ENCODE measurements at places on chromosomes 4 and X.

DNA sequence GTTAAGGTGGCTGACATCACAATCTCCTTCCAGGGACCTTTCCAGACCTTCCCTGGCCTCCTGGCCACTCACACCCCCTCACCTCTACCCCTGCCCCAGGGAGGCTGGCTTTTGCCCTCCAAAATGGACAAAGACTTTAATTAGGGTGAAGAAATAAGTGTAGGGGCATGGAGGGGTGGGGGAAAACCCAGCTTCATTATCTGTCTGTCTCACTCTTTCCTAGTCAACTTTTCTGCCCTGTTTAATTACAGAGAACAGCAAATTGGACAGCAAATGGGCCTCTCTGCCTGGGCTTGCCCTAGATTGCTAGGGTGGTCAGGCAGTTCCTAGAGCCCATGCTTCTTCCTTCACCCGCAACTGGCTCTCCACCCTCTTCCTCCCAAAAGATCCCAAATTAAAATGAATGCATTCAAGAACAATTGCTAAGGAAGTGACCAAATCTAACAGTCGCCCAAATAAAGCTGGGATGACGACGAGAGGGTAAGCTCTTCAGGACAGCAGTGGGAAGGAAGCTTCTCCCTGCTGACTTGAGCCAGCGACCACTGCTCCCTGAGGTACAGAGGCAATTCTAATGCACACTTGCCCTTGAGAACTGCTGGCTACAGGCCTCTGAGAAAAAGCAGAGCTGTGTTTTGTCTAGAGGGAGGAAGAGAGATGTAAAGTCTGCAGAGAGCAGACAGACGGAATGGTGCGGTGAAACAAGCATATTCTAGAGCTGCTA, 12.4 kb downstream of the RAI2 start:
- DNase-seq, result no peak

DNA sequence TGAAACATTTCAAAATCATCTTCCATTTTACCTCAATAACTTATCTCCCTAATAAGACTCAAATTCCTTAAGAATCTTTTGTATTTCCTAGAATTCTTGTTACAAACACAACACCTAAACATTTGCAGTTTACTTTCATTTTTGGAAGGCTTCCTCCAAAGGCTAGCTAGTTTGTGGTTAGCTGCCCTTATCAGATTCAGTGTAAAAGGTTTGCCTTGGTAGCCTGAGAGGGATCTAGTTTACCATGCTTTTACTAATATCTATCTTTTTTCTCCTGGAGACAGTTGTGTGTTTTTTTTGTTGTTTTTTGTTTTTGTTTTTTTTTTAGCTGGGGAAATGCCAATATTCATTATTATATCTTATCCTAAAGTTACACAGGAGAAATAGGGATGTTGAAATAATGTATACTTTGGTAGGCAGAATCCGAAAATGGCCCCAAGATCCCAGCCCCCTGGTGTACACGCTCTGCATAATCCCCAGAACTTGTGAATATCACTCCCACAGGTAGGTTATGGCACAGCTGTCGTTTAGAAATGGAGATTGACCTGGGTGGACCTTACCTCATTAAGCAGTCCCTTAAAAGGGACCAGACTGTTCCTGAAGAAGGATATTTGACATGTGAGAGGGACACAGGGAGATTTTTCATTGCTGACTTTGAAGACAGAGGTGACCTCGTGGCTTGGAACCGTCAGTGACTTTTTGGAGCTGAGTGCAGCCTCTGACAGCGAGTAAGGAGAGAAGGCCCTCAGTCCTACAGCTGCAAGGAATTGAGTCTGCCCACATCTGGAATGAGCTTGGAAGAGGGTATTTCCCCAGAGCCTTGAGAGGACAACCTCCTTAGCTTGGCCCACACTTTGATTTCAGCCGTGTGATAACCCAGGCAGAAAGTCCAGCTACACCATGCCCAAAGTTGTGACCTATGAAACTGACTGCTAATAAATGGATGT, 33.4 kb downstream of the SEPTIN11 start:
- DNase-seq, result no peak

DNA sequence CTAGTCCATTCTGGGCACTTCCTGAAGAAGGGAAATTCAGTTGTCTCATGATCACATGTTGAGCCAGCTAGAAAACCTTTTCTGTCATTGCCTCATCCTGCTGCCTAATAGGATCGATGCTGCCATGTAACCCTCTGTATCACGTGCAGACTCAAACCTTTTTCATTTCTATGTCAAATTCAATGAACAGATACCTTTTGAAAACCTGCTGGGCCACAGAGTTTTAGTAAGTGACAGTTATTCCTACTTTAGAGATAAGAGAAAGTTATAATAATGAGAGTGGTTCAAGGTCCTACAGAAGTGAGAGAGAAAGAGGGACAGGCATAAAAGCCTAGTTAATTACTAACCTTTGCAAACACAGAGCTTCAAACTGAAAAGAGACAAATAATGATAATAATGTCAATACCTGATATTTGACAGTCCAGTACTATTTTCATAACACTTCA, 46.0 kb downstream of the MAOA start:
- DNase-seq, result no peak

DNA sequence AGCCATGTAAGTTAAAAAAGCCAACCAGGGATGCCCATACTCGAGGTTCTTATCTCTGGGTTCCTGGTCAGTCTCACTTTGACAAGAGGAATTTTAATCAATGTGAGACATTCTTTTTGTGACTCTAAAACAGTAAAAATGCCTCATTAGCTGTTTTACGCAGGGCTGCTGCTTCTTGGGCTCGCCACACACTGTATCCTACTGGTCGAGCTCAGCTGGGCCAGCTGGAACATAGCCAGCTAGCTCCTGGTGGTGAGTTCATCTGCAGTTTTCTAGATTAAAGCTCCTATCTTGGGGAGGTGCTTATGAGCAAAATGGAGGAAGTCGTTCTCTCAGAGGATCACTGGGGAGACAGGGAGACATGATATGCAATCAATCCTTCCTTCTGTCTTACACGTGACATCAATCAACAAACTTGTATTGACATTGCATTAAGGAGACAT, 55.9 kb upstream of the LEF1 start:
- DNase-seq, result no peak

- no peak for DNase-seq
Measured at GRCh38 chr4:151865744-151866591, 105.2 kb upstream of the GATB start.

- DNase-seq, result no peak
Measured at GRCh38 chr4:26819478-26820095, 41.1 kb upstream of the STIM2 start.

DNA sequence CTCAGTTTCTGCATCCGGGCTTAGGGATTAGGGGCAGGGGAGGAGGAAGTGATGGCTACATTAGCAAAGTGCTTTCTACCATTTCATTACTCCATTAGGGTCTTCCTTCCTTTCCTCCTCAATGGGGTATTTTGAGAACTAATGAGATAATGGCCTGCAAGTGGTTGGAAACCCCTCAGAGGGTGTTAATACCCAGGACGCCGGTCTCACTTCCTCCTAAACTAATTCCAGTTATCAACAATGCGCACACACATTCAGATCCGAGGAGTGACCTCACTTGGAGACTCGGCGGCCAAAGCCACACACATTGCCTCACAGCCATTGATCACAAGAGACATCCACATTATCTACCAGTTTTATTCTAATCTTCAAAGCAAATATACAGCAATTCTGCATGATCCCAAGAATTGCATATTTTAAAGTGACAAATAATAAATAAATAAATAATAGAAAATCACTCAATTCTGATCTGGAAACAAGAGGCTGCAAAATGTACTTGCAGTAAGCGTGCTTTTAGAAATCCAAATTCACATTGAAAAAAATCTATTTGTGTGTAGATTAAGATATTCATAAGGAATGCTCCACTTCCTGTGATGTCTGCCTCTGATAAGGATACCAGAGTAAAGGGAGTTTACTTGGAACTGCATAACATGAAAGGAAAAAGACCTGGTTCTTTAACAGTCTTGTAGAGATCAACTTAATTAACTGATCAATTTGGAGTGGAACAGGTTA, 329.1 kb downstream of the FBXW7 start:
- no peak for DNase-seq

DNA sequence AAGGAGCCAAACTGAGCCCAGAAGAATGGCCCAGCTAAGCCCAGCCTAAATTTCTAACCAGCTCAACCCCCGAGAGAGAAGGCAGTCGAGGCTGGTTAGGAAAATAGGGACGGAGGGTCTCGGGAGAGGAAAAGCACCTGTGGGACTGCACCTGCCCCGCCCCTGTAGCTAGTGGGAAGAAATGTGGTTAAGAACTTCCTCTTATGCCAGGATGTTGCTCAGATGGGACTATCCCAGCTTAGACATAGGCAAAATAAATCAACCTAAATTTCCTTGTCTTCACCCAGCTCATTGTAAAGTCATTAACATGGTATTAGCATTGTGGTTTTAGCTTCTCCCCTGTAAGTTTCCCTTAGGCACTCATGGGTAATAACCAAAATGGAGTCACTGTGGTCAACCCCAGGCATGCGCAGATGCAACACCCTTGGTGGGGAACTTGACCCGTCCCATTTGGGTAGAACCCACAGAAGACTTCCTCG, 86.8 kb downstream of the ZNF718 start:
- no peak for DNase-seq

GRCh38 chrX:39883666-39884065, 214.1 kb downstream of the BCOR start:
- no peak for DNase-seq

- no peak for DNase-seq
Measured at GRCh38 chr4:74228691-74229640, 71.0 kb downstream of the MTHFD2L start.

DNA sequence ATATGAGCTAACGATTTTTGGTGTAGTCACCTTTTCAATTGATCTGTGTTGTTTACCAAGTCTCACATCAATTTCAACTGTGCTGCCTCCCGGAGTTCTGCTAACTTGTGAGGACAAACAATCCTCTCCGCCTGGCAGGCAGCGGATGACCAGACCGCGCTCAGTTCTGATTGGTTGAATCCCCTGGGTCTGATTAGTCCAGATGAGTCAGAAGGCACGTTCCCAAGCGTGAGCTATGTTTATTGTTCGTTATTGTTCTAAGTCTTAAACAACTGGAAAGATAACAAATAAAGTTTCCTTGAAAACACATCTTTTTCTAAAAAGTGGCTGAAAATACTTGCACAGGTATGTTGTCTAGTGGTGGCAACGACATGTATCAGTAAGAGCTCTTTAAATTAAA, 37.9 kb upstream of the TRPC3 start:
- no peak for DNase-seq

DNA sequence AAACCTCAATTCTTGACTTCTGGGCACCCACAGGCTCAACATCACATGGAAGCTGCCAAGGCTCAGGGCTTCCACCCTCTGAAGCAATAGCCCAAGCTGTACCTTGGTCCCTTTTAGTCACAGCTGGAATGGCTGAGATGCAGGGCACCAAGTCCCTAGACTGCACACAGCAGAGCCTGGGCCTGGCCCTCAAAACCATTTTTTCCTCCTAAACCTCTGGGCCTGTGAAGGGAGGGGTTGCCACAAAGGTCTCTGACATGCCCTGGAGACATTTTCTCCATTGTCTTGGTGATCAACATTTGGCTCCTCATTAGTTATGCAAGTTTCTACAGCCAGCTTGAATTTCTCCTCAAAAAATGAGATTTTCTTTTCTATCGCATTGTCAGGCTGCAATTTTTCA, 382.7 kb upstream of the RASGEF1B start:
- DNase-seq, result no peak

DNA sequence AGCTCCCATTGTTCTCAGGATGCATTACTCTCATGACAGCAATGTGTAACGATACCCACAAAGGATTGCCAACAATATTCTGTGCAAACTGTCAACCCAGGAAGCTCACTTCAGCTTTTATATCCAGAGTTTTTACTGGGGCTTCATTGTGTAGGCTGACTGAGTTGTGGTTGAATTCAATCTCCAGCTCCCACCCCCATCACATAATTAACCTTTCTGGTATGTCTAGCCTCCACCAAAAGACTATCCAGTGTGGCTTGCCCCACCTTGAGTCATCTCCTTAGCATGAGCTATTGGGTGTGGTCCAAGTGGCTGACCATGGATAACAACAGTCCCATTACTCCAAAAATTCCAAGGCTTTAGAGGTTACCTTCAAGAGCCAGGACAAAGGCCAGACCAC, 17.7 kb upstream of the TAB3 start:
- no peak for DNase-seq

- DNase-seq, result no peak
Measured at GRCh38 chrX:103170216-103170615, 44.7 kb upstream of the BEX4 start.

DNA sequence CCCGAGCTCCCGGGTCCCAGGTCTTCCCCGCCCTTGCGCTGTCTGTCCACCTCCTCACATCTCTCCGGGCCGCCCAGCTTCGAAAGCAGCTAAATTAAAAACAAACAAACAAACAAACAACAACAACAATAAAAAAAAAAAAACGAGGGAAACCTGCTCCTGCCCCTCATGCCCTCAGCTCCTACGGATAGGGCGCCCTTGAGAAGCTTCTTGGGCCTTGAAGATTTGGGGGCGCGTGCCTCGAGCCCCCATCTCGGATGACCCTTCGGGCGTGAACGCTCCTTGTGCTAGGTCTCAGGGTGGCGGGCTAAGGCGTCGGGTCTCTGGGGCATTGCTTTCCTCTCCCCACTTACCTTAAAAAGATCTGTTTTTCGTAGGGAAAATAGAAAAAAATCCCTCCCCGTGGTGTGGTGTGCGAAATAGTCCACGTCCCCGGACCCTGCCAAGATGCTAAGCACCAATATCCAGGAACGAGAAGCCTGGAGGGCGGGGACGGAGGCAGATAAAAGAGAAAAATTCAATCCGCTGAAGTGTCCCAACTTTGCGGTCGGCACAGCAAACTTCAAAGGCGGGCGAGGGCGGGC, 603 bp downstream of the NDNF start:
- DNase-seq, result no peak

GRCh38 chrX:274904-275475, 6.2 kb upstream of the PLCXD1 start:
- no peak for DNase-seq

- no peak for DNase-seq
Measured at GRCh38 chr4:55323375-55323774, 22.7 kb upstream of the SRD5A3 start.

DNA sequence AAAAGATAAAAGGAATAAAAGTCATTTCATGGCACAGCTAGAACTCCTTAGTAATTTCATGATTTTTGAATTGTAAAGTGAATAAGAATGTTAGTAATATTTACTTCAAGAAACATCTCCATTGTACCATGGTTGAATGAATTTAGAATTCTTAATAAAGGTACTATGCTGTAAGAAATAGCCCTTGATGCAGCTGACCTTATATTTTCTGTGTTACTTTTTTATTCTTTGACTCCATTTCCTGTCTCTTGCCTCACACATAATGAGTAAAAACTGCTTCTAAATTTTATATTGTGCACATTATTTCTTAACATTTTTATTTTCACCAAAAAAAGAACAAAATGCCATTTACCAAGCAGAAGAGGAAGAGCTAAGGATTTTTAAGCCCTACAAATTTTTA, 81.9 kb upstream of the PDHA2 start:
- DNase-seq, result no peak

DNA sequence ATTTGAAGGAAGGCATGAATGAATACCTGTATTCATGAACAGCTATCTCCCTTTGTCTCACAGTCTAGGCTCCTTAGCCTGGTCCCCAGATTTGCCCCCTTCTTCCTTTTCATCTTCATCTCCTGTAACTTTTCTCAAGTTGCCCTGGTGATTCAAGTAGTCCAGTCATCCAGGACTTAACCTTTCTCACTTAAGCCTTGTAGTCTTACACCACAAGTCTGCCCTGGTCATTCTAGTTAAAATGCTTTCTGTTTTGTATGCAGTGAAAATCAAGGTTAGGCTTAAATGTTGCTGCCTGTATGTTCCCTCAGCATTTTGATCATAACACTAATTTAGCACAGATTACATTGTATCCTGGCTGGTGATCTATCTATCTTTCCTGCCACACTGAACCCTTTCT, 58.5 kb upstream of the SLC7A11 start:
- no peak for DNase-seq
